Stimulated activated CD4-positive, alpha-beta T cell treated with anti-CD3 and anti-CD28 coated beads, Interleukin-15, amount 100 ng/mL, for 1 hour (primary cell): ENCODE measurements at places on chromosomes 5 and 9.

GRCh38 chr5:146137967-146138403, 32.6 kb upstream of the PLAC8L1 start:
- DNase-seq: no peak

DNA sequence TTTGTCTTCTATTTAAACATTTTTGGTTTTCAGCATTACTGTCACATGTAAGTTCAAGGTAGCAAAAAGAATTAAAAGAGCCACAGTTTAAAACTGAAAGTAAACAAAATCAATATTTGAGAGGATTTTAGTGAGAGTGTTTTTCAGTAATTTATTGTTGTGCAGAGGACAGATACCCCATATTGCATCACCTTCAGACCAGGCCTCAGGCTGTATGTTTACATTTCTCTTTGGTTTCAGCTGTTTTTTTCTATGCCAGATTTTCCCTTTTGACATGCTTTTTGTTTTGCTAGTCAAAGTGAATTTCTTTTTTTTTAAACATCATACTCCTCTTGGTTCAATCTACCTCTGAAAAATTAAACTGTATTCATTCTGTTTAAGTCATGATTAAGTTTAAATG, 47.2 kb downstream of the MAST4 start:
- DNase-seq: no peak

GRCh38 chr5:172064766-172065165, 58.3 kb upstream of the FBXW11 start:
- DNase-seq: no peak

- DNase-seq: no peak
Measured at GRCh38 chr5:111234125-111234524, 9.9 kb downstream of the CAMK4 start.

GRCh38 chr5:171956314-171956713, 50.1 kb downstream of the FBXW11 start:
- DNase-seq: no peak
